ENCODE measurements at places on chromosomes 7 and 10. TPM values are rescaled to one million over a fixed set of nuclear protein-coding genes. Genes with fewer than 3 reads are reported as not detected.
A peak's percentile ranks its signal among the peaks of the same experiment; 100 is the strongest.

- DNase-seq = peak; percentile 29
Observed at GRCh38 chr10:86083664-86084175, 282.9 kb downstream of the GRID1 start.

The TMEM270 gene
- not detected for total RNA-seq

GRCh38 chr7:102841290-102841689 lies 71.5 kb upstream of the LRRC17 start:
- no peak for DNase-seq

The A1CF gene
- total RNA-seq = not detected

- no peak for DNase-seq
Observed at GRCh38 chr10:51137756-51138529, 63.7 kb downstream of the PRKG1 start.

- no peak for DNase-seq
Observed at GRCh38 chr7:131040467-131040932, 287.2 kb upstream of the MKLN1 start.

DNA sequence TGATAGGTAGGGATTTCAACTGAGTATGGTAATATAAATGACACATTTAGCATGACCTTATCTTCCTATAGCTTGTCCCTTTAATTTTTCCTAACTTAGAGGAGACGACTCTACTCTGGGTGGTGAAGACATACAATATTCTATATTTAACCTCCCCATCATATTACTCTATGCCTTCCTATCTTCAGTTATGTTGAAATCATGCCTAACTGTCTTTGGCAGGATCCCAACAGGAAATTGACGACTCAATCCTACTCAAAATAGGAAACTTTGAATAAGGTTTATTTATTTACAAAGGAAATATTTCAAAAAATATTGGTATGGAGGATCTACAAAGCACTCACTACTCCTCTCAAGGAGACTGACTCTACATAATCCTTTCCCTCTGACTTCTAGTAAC lies 24.1 kb upstream of the SEMA3A start:
- no peak for DNase-seq

GRCh38 chr7:132977234-132977633 lies 104.7 kb downstream of the CHCHD3 start:
- DNase-seq = no peak

- no peak for DNase-seq
Observed at GRCh38 chr10:58642283-58642682, 129.6 kb downstream of the BICC1 start.

GRCh38 chr7:158749396-158749795 lies 44.8 kb upstream of the NCAPG2 start:
- no peak for DNase-seq

DNA sequence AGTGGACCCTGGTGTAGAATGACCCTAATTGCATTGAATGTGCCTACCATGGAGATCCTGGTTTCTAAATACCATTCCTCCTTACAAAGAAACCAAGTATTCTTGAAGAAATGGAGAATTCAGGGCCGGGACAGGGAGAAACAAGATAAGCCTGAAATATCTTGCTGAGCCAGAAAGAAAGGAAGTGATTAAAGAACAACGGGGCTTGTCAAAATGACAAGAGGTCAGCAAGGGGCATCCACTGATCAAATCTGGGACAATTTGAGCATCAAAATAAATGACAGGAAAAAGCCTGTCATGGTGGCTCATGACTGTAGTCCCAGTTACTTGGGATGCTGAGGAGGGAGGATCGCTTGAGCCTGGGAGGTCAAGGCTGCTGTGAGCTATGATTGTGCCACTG lies 8.1 kb downstream of the ABHD11 start:
- no peak for DNase-seq

The ACTL6B gene
- not detected for total RNA-seq

The MLXIPL gene
- total RNA-seq = 11.1 TPM

- no peak for DNase-seq
Observed at GRCh38 chr10:58806323-58806722, 293.7 kb downstream of the BICC1 start.

DNA sequence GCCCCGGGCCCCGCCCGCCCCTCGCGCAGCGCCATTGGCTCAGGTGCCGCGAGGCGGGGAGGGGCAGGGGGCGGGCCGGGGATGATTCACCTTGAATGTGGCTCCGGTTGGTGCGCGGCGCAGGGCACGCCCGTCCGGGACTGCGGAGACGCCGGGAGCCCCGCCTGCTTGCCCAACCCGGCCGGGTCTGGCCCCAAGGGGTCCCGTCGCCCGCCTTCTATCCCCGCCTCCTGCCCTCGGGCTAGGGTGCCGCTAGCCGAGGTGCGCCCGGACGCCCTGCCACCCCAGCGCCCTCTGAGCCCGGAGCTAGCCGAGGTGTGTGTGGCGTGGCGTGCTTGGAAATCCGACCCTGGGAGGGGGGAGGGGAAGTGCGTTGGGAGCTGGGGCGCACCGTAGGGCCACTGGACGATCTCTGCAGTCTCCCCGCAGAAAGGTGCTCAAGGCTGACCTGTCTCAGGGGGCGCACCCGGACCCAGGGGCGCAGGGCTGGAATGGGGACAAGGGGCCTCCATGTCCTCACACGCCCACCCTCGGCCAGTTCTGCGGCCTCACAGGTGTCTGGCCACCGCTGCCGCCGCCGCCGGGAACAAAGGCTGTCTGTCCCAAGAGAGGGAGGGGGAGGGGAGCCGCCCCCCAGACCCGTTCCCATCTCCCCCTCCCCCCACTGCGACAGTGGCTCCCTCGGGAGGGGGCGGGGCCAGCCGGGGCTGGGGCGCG lies 168.9 kb downstream of the NRF1 start:
- peak; percentile 96 for DNase-seq

The BAMBI gene
- 12.9 TPM for total RNA-seq

The CNTNAP2 gene
- 0.41 TPM for total RNA-seq

DNA sequence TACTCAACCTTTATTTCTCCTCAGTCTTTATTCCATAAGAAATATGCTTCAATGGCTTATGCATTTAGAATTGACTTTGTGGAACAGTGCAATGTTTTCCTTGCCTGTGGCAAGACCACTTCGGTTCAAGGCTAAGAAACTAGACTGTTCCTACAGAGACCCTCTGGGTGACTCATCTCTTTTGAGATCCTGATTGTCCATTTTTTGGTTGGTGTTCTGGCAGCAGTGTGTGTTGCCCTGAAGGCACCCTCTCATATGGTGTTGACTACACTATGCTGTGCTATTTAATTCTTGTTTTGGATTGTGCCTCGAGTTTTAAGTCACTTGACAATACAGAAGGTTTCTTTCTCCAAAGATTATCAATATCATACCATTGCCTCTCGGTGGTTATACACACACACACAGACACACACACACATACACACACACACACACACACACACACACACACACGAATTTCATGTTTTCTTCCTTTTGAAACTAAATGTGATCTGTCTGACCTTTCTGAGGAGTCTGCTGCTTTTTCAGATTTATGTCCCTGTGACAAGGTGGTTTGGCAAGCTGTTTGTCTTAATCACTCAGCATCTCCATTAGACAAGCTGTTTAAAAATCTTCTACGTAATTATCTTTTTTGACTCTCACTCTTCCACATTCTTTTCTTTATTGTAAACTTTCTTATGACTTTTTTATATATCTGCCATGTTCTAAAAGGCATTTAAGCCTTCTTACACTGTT lies 187.2 kb downstream of the VTI1A start:
- DNase-seq = no peak

DNA sequence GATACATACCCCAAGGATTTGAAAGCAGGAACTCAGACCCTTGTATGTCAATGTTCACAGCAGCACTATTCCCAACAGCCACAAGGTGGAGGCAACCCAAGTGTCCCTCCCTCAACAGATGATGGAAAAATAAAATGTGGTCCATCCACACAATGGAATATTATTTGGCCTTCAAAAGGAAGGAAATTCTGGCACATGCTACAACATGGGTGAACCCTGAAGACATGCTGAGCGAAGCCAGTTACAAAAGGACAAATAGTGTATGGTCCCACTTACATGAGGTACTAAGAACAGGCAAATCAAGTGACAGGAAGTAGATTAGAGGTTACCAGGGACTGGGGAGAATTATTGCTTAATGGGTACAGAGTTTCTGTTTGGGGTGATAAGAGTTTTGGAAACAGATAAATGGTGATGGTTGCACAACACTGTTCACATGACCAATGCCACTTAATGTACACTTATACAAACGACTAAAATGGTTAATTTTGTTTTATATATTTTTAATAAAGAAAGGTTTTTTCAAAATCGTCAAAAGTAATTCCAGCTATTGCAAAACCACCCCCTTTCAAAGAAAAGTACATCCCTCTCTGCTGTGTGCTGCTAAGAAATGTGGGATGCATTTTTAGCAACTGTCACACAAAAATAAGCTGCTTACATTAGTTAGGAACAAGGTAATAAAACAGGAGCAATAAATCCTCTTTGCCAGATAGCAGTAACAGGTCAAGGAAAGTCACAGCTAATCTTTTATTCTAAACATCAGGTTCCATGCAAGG lies 85.7 kb downstream of the GRB10 start:
- DNase-seq = no peak

Measured in upper lobe of right lung (tissue), 1 donor.